ENCODE measurements at places on chromosomes 13 and 19.

- DNase-seq = no peak
These were observed 8.6 kb downstream of the LILRA6 start for GRCh38 chr19:54233941-54234340.

DNA sequence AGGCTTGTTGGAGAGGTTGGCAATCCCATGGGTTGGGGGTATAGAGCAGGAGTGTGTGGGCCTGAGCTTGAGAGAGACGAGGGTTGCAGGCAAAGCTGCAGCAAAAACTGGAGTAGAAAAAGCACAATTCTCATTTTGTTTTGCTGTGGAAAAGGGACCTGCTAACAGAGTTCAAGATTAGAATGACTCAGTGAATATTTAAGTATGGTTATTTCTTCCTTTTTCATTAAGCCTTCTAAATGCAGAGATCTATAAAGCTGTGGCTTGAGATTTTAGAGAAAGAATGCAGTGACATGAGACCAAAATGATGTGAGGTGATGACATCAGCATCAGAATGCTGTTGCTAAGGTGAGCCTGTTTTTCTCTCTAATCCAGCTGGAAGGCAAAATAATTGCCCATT is 10.8 kb upstream of the MBNL2 start:
- no peak for DNase-seq

- DNase-seq = no peak
These were observed 330.6 kb downstream of the ATP8A2 start for GRCh38 chr13:25702386-25702785.

DNA sequence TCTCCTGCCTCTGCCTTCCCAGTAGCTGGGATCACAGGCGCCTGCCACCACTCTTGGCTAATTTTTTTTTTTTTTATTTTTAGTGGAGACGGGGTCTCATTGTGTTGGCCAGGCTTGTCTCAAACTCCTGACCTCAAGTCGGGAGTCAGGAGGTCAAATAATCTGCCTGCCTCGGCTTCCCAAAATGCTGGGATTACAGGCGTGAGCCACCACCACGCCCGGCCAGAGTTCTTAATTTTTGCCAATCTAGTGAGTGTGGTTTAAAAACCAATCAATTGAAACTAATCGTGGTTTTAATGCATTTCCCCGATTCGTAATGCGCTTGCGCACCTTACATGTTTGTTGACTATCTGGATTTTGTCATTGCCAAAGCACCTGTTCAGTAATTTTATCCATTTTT is 37.0 kb downstream of the SKA3 start:
- no peak for DNase-seq

DNA sequence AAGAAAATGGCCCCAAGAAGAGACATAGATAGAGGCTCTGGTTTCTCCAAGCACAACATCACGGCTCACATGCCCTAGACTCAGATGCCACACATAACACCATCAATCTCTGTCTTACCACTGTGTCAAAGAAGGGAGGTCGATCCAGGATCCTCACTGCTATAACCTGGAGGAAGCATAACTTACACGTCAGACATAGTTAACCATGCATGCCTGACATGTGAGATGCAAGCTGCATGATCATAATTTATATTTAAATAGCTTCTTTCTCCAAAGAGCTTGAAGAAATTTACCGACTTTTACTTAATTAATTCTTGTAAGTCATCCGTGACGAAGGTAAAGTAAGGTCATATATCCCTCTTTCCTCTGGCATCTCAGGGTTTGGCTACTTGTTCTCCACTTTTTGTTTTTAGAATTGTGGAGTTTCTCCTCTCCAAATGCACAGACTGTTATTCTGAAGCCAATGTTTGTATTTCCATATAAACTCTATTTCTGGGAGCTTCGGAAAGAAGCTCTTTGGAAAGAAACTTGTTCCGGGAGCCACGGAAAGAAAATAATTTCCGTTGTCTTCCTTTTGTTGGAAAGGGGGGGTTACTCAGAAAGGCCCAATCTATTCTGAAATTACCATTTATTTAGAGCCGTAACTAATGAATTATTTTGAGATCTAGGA is 205.6 kb downstream of the LHFPL6 start:
- DNase-seq = no peak
